ENCODE measurements at places on chromosomes 1 and 21. TPM values are rescaled to one million over a fixed set of nuclear protein-coding genes. Genes with fewer than 3 reads are reported as not detected.

- ATAC-seq: no peak
These were observed 144.7 kb downstream of the MRPL39 start for GRCh38 chr21:25462517-25462971.

DNA sequence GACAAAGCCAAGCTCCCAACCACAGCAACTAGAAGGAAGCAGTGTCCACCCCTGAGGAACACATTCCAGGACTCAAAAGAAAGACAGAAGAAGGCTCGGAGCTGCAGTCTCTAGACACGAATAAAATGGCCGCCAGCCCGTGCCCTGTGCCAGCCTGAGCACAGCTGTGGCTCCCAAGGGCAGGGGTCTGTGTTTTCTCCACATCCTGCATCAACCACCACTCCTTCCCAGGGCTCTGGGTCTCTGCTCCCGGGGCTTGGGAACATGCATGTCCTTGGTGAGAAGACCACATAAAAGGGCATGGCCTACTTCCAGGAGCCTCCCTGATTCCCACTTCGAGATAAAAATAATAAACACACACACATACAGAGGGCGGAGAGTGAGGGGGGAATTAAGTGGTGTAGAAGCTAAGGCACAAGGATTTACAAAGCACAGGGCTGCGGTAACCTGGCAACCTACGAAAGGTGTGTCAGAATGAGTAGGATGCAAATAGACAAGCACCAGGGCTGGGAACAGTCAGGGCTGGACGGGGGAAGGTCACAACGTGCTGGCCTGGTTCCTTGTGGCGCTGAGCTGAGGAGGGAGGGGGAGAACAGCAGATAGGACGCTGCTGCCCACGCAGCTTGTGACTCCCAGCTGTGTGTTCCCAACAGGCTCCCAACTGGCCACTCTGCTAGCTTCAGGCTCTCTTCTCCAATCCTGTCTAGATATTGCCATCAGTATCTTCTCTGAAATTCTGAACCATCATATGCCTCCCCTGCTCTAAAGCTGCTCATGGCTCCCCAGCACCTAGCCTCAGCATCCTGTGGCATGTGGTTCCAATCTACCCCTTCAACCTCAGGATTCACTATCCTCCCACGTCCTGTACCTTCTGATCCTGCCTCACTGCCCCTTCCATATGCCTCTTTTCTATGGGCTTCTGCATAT lies 72.5 kb downstream of the CD34 start:
- peak; percentile 59 for ATAC-seq

The TTC22 gene
- total RNA-seq: 7.3 TPM

The LRRC71 gene
- not detected for total RNA-seq

- no peak for ATAC-seq
These were observed 30.1 kb downstream of the PRDM15 start for GRCh38 chr21:41848958-41849580.

The LCE1A gene
- total RNA-seq: not detected

The RNU1-4 gene
- total RNA-seq: under 0.01 TPM

The LPAR3 gene
- 0.13 TPM for total RNA-seq

GRCh38 chr1:62429581-62429980 lies 7.3 kb upstream of the USP1 start:
- no peak for ATAC-seq

DNA sequence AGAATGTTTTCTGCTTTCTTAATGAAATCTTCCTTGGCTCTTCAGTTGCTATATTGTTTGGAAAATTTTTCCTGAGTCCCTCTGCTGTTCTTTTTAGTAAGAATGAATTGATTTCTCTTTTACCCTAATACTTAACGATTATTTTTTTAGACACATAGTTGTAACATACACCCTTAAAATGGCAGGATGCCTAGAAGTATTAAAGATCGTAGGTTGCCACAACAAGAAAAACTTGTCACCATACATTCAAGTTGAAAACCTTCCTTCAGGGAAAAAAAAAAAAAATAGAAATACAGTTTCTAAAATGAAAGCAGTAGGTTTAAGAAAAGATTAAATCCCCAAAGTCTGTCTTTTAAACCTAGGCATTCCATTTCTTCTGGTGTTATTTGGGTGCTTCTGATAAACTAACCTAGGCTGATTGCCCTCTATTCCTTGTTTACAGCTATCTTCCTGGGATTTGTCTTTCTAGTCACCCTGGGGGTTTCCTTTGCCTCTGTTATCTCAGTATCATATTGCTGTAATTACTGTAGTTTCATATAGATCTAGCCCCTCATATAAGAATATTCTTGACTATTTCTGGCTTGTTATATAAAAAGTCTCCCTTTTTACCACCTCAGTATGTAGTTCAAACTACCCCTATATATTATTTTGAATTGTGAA lies 16.8 kb downstream of the SUCO start:
- no peak for ATAC-seq

All from gastroesophageal sphincter (tissue), 4 donors.